ENCODE measurements at places on chromosomes 7 and 10.

GRCh38 chr7:28062197-28062991, 118.2 kb downstream of the JAZF1 start:
- DNase-seq, result peak; percentile 66

DNA sequence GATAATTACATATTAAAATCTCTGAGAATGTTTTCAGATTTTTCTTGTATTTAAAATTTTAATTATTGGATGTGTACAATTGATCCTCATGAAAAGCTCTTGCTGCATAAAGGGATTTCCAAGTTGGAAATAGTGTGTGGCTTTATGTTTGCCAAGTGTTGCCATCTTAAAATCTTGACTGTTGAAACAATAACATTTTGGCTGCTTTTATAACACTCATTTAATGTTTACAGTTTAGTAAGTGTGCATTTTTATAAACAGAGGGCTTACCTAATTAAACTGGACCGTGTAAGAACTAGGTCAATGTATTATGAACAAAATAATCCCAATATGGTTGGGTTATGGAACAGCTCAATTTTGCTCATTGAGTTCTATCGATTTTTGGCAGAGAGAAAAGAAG, 23.9 kb downstream of the SEMA3A start:
- DNase-seq, result no peak

DNA sequence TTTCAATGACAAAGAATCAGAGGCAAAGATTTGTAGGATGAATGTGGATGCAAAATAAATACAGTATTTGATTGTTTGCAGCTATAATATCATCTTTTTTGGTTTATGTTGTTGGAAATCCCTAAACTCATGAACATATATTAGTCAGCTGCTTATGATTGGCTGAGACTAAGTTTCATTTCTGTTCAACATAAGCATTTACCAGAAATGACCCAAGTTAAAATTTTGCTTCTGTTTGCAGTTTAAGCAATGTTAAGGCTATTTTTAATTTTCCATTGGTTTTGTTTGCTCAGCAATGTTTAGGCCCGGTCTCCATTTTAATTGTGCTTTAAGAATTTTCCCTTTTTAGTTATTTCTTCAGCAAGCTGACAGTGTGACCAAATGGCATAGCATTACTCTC, 22.0 kb downstream of the GIMAP6 start:
- DNase-seq, result no peak

GRCh38 chr10:85888004-85888403, 478.6 kb downstream of the GRID1 start:
- DNase-seq, result no peak

- no peak for DNase-seq
These were observed 6.9 kb downstream of the C7orf57 start for GRCh38 chr7:48042216-48042615.

Data from left ventricle myocardium inferior (tissue), 1 donor.